Immature natural killer cell (primary cell): ENCODE measurements at places on chromosomes 3 and 15.

- no peak for DNase-seq
These were observed 562.8 kb downstream of the NAALADL2 start for GRCh38 chr3:175421902-175422301.

GRCh38 chr15:54560417-54560816, 582.2 kb downstream of the UNC13C start:
- DNase-seq: no peak

DNA sequence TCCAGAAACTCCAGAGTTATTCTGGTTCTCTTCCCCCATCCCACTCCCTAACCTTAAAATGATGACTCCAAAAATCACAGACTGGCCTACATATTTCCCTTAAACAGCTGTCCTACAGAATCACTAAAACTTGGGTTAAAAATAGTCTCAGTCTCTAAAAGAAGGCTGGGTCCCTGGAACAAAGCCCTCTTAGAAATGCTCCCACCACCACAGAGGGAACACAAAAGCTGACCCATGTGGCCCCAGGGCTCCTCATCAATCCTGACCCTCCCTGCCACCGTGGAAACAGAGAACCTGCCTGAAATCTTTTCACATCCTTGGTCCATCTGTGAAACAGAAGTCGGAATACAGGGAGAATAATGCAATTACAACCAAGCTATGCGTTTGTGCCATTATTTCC, 55.7 kb upstream of the DCLK3 start:
- no peak for DNase-seq

DNA sequence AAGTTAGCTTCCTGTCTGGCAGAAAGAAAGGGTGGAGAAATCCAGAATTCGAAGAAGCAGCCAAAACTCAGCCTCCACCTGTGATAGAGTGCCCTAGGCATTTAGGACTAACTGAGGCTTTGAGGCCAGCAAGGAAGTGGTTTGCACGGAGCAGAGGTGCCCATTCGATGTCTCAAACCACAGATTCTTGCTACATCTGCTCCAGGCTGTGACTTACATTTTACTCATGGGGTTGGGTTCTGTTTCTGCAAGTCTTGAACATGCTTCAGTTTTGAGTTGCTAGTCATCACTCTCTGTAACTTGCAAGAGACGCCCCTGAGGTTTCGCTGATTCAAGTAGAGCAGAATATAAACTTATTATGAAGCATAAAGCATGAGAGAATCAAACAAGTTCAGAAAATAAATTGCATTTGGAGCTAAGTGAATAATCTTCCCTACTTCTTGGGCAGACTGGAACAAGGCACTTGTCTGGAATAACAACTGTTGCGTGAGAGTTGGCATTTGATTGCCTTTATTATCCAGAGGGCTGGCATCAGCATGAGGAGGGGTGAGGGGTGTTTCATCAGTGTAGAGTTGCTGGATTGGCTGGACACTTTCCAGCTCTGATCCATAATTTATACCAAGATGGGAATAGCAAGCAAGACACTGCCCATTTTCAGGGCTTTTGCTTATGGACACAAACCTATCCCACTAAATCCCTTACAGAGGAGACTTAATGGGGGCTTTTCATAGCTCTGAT, 256.5 kb downstream of the AGBL1 start:
- DNase-seq: no peak

GRCh38 chr3:147397155-147397874, 9.0 kb downstream of the ZIC4 start:
- no peak for DNase-seq

DNA sequence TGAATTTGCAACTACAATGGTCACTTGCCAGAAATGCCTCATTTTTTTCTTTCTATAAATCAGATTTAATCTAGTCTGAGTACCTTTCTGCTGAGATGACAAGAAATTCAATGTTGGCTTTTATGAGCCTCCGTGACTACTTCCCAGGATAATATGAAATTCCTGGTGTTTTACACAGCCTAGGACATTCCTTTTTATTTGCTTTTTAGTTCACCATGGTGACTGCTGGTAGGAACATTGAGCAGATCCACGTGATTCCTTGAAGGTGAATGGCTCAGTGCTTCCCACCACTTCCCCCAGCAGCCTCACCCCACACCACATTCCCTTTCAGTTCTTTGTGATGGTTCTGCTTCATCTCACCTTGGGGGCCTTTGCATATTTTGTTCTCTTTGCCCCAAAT, 4.3 kb upstream of the NPTN start:
- DNase-seq: no peak

GRCh38 chr15:66825139-66825538, 123.1 kb downstream of the SMAD6 start:
- DNase-seq: no peak

DNA sequence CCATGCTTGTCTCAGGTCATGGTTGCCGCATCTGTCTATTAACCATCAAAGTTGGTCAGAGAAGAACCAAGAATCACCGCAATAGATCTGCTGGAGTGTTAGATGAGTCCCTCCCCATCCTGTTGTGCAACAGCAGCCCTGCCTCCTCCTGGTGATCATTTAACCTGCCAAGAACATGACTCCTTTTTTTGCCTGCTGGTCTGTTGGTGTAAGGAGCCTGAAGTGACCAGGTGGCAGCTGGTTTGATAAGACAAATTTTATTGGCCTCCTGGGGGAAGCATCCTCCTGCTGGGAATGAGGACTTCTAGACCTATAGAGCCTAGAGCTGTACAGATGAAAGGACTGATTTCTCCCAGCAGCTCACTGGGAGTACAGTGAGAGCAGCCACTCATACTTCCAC, 43.5 kb upstream of the RAF1 start:
- DNase-seq: no peak

DNA sequence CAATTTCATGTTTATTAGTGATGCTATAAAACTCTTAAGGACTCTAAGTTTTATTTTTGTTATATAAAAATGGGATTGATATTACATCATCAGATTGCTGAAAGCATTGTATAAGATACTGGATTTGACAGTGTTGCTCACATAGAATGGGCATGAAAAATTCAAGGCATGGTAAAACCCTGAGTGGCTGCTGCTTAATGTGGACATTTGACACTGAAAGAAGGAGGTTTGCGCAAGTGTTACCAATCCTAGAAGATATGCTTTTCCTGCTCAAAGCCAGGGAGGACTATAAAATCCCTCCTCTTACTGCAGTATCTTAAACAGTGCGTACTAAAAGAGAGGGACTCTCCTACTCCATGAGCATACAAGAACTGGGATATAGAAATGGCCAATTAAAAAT, 65.8 kb upstream of the PTX3 start:
- DNase-seq: no peak

DNA sequence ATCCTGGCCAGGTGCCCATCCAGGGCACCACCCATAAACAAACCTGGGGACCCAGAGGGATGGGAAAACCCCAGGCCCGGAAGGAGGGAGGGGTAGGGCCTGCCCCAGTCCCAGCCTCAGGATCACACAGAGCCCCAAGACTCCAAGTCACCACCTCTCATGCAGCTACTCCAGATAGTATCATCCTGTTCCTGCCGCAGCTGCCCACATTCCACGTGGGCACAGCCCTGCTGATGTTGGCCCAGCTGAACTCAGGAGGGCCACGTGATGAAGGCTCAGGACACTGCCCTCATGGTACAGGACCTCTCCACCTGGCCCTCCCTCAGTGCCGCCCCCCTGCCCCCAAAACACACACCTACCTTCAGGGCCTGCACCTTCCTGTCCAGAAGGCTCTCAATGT, 69.5 kb downstream of the CACNA2D2 start:
- DNase-seq: no peak

- no peak for DNase-seq
These were observed 75.6 kb upstream of the ICE2 start for GRCh38 chr15:60554494-60554893.

DNA sequence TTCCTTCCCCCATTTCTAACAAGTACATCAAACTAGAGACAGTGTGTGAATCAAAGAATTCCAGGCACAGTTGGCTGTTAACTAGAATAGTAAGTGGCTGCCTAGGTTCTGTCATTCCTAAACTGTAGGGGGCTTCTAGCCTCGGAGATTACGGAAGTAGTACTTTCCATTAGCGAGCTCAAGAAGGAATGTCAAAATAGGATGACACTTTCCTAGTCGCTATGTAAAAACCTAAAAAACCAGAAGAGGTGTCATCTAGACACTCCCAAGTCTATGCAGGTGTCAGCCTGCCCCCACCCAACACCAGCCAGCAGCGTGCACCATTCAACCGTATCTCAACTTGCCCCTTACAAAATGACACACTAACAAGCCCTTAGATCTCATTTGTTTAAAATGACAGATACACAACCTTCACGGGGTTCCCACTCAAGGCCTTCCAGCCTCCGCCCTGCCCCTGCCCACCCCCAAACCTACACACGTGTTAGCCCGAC, 874 bp downstream of the INO80 start:
- DNase-seq: no peak

GRCh38 chr3:89223188-89223587, 115.8 kb downstream of the EPHA3 start:
- no peak for DNase-seq

DNA sequence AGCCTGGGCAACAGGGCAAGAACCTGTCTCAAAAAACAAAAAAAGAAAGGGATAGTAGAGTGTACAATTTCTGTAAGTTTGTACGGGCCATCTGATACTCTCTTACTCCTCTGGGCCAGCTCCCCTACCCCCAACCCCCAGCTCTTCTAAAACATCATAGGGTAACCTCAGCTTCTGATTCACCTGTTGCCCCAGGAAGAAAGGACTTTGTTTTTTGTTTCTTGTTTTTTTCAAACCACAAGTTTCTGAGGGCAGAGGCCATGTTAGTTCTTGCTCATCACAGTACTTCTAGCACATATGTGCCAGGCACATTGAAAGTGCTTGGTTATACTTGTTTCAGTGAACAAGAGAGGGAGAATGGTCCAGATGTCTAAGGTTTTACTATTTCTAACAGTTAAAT, 20.2 kb downstream of the ATOSA start:
- DNase-seq: no peak

- DNase-seq: no peak
These were observed 80.1 kb upstream of the TRIM42 start for GRCh38 chr3:140597792-140598191.

- no peak for DNase-seq
These were observed 33.0 kb downstream of the CCDC39 start for GRCh38 chr3:180646187-180646790.

DNA sequence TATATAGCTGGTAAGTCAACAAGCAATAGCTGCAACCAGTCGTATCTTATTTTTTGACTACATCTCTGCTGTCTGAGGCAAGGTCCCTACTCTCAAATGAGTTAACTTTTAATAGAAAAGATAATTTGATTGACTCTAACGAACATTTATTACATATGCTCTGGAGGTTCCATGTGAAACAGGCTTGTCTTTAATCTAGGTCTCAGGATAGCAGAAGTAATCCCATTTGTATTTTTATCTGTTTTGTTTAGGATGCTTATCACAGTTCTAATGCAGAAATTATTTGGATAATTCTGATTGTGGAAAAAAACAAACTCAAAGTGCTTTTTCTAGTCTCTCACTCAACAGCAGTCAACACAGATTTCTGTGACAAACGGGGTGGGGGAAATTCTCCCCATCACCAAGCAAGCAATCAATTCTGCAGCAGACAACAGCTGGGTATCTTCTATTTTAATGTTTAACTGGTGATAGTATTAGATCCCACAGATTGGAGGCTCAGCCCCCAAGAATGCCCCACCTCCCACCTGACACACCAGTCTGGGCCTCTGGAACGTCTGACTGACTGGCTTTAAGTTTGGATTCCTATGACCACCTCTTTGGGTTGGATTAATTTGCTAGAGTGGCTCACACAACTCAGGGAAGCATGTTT, 58.8 kb downstream of the ITPR1 start:
- DNase-seq: no peak

DNA sequence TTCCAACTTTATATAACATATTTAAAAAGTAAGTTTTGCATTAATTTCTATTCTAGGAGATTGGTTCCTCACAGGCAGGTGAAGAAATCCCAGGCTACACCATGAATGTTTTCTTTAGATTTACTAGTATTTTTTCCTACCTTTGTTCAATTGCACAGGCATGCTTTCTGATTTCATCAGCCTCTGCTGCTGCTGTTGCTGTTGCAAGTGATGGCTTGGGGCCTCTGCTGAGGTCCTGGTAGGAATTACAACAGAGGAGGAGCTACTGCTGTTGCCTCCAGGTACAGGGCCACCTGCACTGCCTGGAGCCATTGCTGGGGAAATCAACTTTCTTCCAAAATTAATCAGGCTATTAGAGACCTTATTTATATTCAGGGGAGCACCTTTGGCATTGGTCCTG, 353.3 kb downstream of the PLCL2 start:
- DNase-seq: no peak

GRCh38 chr3:5219216-5219615, 31.7 kb downstream of the EDEM1 start:
- no peak for DNase-seq

DNA sequence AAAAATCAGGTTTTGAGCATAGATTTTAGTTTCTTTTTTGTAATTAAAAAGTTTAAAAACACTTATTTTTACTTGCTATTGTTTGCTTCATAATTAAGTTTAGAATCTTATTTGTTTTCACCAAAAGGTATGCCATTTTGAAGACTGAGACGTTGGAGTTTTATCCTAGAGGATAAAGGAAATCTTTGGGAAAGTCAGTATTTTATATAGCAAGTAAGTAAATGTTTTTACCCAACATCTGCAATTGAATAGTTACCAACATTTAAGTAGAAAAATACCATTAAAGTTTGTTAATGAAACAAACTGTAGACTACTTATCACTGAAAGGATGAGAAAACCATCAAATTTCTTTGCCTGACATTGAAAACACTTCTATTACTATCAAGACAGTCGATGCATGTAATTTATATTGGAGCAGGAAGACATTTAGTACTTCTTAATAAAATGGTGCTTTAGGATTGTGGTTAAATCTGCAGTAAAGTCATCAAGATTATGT, 14.0 kb upstream of the CHD2 start:
- DNase-seq: no peak

- no peak for DNase-seq
These were observed 37.5 kb upstream of the CHST2 start for GRCh38 chr3:143081844-143082778.
